CD4-positive, alpha-beta T cell treated with Interleukin-1 beta for 1 hour (primary cell): ENCODE measurements at places on chromosomes 3 and 15.

- peak; percentile 15 for DNase-seq
Observed at GRCh38 chr3:72288955-72289691, 504.2 kb upstream of the PROK2 start.

GRCh38 chr15:70091726-70092463 is 5.8 kb downstream of the TLE3 start:
- peak; percentile 33 for DNase-seq

DNA sequence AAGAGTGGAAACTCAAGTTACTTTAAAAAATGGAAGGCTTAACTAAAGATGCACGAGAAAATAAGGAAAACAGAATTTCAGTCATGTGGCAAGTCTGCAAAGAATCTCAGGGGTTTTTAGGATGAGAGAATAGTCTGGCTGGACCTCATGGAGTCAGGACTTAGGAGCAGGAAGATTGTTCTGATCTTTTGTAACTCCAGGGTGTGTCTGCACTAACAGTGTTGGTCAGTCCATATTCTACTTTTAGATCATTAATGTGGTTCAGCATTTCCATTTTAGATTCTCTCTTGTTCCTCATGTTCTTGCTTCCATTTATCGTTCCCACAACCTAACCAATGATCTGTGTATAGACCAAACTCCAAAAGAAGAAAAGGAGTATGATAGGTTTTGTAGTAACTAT is 15.3 kb downstream of the TMEM108 start:
- no peak for DNase-seq

DNA sequence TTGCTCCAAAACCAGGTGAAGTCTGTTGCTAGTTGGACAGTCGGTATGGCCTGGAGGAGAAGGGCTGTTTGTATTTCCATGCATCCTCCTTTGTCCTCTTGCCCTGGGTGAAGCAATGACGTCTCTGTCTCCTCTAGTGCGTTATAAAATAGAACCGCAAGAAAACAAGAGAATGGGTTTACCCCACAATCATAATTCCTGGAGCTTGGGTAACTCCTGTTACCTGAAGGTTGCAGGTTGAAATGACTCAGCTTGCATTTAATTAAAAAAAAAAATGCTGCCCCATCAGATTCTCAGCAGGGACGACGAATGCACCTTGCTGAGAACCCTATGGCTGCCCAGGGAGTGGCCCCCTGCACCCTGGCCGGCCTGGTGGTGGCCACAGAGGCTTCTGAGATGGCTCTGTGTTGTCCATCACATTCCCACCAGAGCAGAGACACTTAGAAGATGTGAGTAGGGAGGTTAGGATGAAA is 228.2 kb upstream of the BHLHE40 start:
- DNase-seq, result no peak

- no peak for DNase-seq
Observed at GRCh38 chr3:187570776-187571175, 99.4 kb downstream of the SST start.
